CD4-positive, alpha-beta T cell treated with Interleukin-2 at 100 ng/mL for 4 hours (primary cell): ENCODE measurements at places on chromosomes 13 and 19.

- no peak for DNase-seq
Measured at GRCh38 chr13:95741584-95742563, 64.9 kb downstream of the DNAJC3 start.

- DNase-seq: no peak
Measured at GRCh38 chr13:41995946-41996345, 35.0 kb upstream of the VWA8 start.

DNA sequence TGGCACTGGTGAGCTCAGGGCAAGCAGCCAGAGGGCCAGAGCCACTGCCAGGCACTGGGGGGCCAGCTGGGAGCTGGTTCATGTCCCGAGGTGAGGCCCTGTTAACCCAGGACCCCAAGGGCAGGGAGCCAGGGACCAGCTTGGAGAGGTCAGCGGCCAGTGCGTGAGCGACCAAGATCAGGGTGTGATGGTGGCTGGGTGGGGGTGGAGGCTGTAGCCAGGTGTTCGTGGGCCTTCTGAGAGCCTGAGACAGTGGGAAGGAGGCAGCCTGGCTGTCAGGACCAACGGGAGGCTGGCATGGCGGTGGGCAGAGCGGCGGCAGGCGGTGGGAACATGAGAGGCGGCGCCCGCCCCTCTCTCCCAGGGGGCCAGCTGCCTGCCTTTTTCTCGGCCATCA is 8.1 kb upstream of the KPTN start:
- DNase-seq: no peak

- DNase-seq: no peak
Measured at GRCh38 chr13:38826182-38826813, 139.4 kb downstream of the FREM2 start.

- no peak for DNase-seq
Measured at GRCh38 chr13:48749144-48749543, 95.4 kb downstream of the CYSLTR2 start.

GRCh38 chr13:26679411-26680122 is 81.0 kb downstream of the GPR12 start:
- DNase-seq: no peak

- no peak for DNase-seq
Measured at GRCh38 chr13:28218679-28219078, 80.3 kb downstream of the PAN3 start.

- DNase-seq: no peak
Measured at GRCh38 chr19:13057744-13058143, 44.9 kb downstream of the LYL1 start.

DNA sequence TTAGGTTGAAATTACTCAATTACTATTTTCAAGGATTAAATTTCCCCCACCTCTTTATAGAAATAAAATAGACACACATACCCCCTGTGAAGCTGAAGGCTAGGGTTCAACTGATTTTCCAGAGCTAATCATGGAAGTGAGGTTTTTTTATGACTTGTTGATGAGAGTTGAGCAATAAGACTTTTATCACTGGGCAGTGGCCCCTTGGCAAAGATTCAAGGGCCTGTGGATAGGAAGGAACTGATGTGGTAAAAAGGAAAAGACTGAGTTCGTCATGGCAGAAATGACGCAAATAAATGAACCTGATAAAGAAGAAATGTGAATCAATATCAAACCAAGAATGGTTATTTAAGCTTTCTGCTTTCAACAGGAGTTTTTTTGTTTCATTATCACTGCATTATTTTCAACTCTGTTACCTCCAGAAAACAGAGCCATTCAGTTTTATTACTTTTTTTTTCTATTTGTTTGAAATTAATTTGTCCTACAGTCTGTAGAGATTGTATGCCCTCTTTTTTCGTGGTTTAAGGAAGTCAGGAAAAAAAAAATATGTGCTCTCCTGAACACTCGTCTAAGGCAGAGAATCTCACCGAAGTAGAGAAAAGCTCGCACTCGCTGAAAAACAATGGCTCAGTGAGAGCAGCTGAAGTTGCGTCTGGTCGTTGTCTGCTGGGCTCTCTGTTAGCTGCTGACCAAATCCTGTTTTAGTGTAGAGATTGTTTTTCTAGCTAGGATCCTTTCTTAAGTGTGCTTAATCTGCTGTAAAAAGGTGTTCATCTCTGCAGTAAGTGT is 38.9 kb downstream of the STOML3 start:
- no peak for DNase-seq

DNA sequence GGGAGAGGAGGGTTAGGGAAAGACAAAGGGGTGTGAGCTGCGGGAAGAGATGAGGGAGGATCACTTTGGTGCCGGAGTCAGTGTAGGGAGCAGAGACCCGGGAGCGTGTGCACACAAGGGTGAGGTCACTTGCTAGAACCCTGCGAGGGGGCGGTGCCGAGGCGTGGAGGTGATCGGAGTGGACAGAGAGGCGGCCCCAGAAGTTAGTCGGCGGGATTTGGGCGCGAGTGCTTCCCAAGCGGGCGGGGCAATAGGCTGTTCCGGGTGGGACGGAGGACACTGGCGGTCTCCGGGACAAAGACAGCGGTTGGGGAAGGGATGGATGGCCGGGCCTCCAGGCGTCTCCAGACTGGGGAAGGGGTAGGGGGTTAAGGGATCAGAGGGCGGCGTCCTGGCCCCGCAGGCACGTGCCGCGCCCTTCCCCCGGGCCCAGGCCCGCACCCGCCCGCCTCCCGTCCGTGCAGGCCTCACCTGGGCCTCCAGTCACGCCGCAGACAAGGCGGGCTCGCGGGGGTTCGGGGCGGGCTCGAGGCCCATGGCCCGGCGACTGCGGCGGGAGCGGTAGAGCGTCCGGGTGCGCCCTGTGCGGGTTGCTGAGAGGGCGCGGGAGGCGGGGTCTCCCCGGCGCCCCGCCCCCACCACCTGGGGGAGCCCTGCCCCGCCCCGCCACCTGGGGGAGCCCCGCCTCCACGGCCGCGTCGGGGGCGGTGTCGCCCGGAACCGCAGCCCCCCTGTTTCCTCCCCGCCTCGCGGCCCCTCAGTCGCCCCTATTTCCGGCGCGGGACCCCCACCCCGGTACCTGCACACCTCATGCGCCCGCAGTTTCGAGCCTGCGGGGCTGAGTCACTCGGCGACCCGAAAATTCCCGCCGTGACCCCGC is at the start of gene LPAR2:
LPAR2 (minus strand) TSS at position 600 of the 880 bp plus-strand sequence. CDS start 945 bp downstream, outside the sequence.
- DNase-seq: peak; percentile 74

DNA sequence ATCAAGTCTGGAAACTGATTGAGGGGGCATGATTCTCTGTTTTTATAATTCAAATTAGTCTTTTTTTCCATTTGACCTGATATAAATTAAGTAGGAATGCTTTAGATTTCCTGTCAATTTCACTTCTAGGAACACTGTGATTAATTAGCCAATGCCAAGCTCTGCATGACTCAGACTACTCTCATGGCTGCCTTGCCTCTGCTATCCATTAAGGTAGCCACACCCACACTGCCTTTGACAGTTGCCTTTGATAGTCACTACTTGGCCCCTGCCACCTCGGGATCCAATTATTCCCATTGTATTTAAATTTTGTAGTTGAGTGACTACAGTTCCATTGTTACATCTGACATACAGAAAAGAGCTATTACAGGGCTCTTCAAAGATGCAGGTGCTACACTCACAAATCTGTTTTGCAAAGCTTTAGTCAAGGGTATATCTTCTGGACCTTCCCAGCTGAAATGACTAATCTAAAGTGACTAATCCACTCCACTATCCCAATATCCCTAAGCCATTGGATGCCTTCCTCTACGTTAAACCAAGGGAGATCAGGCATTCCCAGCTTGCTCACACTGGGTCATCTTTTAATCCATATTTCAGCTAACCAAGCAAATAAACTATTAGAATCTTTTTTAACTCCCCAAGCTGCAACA is 1193.1 kb upstream of the MIR17HG start:
- DNase-seq: no peak

DNA sequence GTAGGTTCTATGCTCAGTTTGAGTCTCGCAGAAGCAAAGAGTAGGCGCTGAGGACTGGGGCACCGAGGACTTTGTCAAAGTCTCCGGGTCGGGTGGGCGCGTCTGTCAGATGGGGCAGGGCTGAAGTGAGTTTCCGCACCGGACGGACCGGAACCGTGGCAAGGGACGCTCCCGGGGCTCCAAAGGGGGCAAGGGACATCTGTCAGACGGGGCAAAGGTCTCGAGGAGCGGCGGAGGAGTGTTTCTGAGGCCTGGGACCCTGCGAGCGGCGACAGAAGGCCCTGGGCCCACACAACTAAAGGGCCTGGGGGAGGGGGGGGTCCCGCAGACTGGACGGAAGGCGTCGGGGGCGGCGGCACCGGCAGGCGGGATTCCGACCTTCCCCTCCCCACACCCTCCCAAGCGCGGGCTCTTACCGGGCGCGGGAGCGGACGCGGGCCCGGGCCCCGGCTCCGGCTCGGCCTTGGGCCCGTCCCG is 13.3 kb upstream of the AKAP8L start:
- DNase-seq: no peak

DNA sequence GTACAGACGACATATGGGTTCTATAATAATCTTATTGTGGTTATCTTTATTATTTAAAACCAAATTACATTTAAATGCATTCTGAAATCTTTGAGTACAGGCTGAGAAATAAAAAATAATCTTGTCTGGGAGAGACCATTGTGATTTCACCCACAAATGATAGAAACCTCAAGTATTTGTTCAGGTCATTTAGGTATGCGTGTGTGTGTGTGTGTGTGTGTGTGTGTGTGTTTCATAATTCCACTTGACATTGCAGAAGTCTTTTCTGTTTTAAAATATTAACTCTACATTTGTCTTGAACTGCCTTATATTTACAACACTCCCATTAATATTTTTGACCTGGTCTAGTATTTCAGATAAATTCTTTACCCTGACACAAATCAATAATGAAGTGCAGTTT is 126.9 kb downstream of the SPRY2 start:
- no peak for DNase-seq

DNA sequence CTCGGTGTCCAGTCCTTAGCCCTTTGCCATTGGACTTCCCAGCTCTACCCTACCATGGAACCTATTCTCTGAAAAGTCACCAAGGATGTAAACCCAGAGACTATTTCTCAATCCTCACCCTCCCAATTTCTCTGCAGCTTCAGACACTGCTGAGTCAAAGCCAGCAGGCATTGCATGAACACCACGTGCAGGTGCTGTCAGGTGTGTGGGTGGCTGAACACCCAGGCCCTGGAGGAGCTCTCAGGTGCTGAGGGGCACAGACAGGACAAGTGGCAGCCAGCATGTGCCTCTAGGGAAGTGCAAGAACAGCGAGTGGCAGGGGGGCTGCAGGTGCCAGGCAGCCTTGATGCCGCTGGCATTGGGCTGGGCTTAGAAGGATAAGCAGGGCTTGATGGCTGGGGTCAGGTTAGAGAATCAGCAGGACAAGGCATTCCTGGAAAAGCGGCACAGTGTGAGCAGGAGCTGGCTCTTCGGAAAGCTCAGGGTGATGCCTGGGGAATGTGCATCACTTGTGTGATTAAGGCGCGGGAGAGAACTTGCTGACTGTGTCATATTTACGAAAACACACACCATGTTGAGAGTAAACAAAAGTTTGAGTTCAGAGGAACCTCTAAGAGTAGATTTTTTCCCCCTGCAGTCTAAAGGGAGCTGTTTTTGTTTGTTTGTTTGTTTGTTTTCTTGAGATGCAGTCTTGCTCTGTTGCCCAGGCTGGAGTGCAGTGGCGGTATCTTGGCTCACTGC is 83.8 kb downstream of the LNX2 start:
- DNase-seq: no peak

DNA sequence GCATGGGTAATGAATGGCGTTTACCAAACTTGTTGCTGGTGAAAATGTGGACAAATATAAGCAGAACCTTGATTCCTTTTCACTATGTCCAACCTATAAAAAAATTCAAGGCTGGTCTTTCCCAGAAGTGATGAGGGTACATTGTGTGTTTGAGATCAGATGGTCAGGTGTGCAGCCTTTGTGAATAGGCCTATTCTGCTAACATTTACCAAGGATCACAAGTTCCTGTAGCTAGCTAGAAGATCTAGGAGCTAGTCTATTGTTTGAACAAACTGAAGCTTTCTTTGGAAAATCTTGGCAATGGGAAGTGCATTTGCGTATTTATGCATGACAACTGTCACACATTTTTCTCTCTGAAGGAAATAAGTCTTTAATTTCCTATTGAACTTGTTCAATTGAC is 489.6 kb downstream of the KLF5 start:
- no peak for DNase-seq

GRCh38 chr13:32229443-32229842 is 85.7 kb downstream of the ZAR1L start:
- no peak for DNase-seq

- no peak for DNase-seq
Measured at GRCh38 chr13:104949840-104950740, 1585.4 kb downstream of the EFNB2 start.

GRCh38 chr19:49343123-49343522 is 7.9 kb downstream of the CD37 start:
- no peak for DNase-seq

- no peak for DNase-seq
Measured at GRCh38 chr13:112341976-112342735, 34.0 kb upstream of the SPACA7 start.

DNA sequence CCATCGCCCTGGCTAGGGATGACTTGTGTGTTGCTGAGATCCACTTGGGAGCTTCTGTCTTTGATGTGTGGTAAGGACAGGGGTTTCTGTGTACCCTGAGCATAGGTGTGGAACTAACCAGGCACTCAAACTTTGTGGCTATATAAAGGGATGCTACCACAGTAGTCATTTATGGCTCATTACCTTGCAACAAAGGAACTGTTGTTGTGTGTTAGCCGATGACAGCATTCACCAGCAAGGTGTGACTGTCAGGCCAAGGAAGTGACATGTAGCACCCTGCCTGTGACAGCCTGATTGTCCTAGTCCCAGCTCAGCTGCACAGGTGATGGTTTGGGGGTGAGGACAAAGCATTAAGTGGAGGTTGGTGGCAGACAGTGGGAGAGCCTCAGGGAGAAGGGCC is 73.6 kb downstream of the COG3 start:
- no peak for DNase-seq

- no peak for DNase-seq
Measured at GRCh38 chr13:104534847-104535246, 1468.6 kb upstream of the SLC10A2 start.

GRCh38 chr13:113565526-113566226 is 18.9 kb upstream of the TFDP1 start:
- DNase-seq: no peak

DNA sequence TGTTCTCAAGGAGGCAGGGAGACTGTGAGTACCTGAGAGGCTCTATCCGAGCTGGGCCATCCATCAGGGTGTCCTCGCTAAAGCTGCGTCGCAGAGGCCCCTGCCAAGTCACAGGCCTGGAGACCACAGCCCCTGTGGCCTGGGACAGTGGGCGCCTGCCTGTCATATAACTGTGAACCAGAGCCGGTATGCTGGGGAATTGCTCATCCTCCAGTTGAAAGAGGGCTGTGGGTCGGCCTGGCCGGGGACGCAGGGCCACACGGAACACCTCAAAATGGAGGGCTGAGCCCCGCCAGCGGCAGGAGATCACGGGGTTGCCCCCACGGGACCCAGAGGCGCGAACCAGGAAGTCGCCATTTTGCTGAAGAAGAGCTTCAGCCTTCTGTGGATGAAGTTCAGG is 6.6 kb downstream of the SH2D3A start:
- DNase-seq: no peak

- DNase-seq: no peak
Measured at GRCh38 chr13:43664700-43665191, 122.0 kb downstream of the ENOX1 start.

GRCh38 chr13:53749306-53749705 is 720.7 kb downstream of the OLFM4 start:
- no peak for DNase-seq
